T-helper 2 cell treated with Interferon-gamma antibody and Interleukin-4, amounts not matched to agents 100 ng/mL and 5 ng/mL, for 36 hours (primary cell): ENCODE measurements at places on chromosomes 16 and 17. TPM values are rescaled to one million over a fixed set of nuclear protein-coding genes. Genes with fewer than 3 reads are reported as not detected.

TMEM98 gene
- 10.5 and 12.2 TPM in 2 replicates for total RNA-seq

AIPL1 gene
- not detected in 2 replicates for total RNA-seq

DDX52 gene
- total RNA-seq = 33.9 and 35.0 TPM in 2 replicates

SHISA9 gene
- total RNA-seq = 0.02 TPM in 1 of 2 replicates, not detected in the other

MYH11 gene
- not detected in 2 replicates for total RNA-seq

P2RX1 gene
- total RNA-seq = 2.0 and 2.5 TPM in 2 replicates

HS3ST3A1 gene
- total RNA-seq = 4.5 and 6.3 TPM in 2 replicates

KRTAP9-4 gene
- total RNA-seq = not detected in 2 replicates

SLC46A1 gene
- total RNA-seq = 2.8 and 3.1 TPM in 2 replicates

MYL4 gene
- total RNA-seq = not detected in 2 replicates
